NCI-H1436 (cell line): ENCODE measurements at places on chromosomes 1 and 21.

DNA sequence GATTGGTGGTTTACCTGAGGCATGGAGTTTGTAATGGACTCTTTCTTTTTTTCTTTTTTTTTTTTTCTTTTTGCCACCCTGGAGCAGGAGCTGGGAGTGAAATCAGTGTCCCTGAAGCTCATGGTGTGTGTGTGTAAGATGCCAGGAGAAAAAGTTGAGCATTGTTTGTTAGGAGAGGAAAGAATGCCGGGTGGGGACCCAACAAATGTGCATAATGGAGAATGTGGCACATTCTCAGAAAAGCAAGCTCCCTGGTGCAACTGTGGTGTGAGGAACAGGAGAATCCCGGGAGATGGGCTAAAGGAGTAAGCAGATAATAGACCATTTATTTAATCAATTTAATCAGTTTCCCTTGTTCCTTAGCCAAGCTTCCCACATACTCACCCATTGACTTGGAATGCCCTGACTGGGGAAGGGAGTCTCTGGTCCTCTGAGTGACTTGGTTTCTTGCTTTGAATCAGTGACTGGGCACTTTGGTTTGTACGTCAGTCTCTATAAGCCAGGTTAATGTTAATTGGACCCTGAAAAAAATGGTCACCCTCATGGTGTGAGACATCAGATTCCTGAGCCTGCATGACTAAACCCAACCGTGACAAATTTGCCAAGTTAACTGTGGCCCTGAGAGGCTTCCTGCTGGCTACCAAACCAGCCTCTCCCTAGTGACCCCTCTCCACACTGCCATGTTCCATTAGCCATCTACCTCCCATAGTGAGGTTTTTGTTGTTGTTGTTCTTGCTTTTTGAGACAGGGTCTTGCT lies 43.9 kb upstream of the ITPKB start:
- no peak for DNase-seq

DNA sequence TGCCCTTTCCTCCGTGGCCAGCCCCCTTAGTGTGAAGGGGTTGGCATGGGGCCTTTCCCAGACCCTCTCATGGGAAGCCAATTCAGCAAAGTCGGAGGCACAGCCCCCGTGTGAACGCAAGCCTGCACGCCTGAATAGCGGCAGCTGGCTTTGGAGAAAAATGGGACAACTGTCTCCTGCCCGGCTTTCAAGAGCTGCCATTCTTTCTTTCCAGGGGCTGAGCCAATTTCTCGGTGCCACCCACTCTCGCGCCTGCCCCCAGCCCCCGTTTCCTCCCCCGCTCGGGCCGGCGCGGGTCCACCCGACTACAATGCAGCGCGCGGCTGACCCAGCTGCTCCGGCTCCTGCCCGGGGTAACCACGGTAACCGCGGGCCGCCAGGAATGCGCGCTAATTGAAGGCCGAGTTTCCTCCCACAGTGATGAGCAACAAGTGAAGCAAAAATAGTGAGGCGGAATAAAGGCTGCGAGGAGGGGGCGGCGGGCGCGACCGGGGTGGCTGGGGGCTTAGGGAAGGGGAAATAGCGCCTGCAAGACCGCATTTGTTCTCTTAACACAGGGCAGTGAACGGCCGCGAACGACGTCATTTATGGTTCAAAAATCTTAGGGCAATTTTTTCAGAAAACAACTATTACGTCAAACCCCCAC lies 27.8 kb downstream of the ILDR2 start:
- DNase-seq = no peak

DNA sequence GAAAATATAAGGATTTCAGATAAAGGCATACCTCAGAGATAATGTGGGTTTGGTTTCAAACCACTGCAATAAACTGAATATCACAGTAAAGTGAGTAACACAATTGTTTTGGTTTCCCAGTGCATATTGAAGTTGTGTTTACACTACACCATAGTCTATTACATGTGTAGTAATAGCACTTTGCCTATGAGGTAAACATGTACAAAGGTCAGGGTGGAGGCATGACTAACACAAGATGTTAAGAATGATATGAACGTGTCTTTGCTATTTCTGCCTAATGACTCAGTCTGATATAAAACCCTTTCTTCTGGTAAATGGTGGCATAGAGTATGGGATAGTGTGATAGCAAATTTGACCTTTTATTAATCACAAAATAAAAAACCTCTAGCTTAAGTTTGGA lies 621.5 kb upstream of the ADGRL2 start:
- no peak for DNase-seq

DNA sequence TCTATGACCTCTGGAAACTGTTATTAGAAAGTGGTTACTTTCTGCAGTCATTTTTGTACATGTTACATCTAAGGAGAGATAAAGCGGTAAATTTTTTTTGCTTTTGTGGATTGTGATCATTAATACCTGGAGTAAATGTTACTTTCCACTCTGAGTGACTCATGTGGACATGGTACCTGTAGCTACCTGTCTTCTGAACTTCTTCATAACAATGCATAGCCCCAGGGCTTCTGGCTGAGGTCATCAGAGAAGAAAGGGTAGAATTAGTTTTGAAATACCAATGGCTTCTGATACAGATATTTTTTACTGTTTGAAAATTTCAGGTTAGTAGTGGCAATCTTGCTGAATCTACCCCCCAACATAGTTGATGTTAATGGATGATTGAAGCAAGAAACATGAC lies 489.3 kb downstream of the RWDD3 start:
- DNase-seq = no peak

DNA sequence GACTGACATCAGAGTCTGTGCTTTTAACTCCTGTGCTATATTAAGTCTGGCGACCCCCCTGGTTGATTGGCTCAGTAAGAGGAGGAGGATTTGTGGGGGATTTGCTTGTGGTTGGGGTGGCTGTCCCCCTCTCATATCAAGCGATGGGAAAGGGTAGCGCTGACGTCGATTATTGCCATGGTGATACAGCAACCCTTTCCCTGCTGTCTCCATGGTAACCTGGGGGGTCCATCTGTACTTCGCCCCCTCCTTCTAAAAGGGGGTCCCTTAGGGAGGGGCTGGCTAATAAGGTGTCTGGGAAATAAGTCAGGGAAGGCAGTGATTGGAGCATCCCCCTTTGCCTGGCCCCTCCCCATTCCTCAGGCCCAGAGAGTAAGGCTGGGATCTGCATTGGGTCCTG lies 4.7 kb downstream of the FAM229A start:
- no peak for DNase-seq

DNA sequence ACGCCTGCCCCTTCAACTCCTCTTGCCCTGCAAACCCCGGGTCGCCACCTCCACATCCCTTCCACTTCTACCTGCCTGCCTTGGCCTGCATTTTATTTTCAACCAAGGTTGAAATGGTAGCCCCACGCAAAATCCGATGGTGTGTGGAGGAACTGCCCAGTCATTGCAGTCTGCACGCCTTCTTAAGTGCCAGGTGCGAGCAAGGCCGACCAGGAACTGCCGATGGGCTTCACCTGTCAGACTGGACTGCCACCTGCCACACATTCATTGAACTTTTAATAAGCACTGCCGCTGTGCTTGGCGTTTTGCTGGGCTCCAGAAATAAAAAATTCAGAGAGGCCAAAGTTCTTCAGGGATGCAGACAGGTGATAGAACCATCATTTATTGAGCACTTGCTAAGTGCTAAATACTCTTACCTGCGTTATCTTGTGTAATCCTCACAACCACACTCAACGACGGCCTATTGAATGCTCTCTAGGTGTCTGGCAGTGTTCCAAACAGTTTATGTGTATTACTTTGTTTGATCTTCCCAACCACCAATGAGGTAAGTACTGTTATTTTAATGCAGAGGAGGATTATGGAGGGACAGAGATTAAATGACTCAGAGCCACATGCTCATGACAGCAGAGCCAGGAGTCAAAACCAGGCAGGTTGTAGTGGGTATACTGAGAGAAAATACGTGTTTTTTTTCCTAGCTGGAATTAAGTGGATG lies 36.2 kb downstream of the CACHD1 start:
- peak; percentile 63 for DNase-seq

DNA sequence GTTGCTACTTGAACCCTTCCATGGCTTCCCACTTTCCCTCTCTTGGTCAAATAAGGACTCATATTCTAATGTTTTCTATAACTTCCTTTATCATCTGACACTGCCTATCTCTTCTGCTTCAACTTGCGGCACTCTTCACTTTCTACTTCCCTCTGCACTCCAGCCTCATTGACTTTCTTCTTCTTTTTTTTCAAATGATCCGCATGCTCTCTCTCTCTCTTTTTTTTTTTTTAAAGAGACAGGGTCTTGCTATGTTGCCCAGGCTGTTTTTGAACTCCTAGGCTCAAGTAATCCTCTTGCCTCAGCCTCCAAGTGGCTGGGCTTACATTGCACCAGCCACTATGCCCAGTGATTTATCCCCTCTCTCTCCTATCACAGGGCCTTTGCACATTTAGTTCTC lies 7.3 kb upstream of the IL10 start:
- no peak for DNase-seq

GRCh38 chr1:150366416-150367296 lies 2.7 kb downstream of the RPRD2 start:
- DNase-seq = no peak

DNA sequence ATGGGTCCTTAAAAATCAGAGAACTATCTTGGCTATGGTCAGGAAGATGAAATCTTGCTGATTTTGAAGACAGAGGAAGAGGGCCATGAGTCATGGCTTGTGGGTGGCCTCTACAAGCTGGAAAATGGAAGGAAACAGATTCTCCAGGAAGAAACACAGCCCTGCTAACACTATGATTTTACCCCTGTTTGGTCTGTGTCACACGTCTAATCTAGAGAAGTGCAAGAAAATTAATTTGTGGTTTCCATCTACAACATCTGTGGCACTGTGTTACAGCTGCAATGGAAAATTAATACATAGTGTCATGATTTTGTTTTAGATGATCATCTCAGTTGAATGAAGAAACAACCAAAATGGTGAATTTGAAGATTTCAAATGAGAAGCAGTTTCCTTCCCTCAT lies 288.7 kb upstream of the NRIP1 start:
- no peak for DNase-seq

GRCh38 chr21:28712411-28712810 lies 280.3 kb downstream of the LTN1 start:
- DNase-seq = no peak

GRCh38 chr21:28337315-28337714 lies 655.4 kb downstream of the LTN1 start:
- DNase-seq = no peak

DNA sequence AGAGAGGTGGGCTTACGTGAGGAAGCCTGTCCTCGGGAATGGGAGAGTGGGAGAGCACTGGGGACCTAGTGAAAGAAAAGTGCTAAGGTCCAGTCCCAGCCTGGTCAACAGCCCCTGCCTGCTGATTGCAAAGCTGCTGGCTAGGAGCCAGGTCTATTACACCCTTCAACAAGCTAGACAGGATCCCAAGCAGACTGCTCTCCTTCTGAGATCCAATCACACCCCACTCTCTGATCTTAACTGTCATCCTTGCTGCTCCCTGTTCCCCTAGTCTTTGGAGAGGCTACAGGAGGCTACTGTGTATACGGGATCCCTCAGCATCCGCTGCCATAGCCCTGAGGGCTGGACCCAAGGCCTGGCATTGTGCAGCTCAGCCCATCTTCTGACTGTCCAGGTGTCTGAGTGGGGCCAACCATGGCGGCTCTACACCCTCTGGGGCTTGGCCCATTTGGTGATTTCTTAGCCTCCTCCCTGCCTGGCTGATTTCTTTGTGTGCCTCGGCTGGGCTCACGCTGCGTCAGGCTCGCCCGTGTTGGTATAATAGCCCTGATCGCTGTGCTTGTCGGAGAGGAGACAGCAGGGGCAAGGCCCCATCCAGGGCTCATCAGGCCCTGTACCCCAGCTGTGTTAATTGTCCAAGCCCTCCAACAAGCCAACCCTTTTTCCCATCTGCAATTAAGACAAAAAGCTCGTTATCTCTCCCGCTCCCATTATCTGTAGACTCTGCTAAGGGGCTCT lies 43.9 kb downstream of the NAV1 start:
- peak; percentile 78 for DNase-seq

DNA sequence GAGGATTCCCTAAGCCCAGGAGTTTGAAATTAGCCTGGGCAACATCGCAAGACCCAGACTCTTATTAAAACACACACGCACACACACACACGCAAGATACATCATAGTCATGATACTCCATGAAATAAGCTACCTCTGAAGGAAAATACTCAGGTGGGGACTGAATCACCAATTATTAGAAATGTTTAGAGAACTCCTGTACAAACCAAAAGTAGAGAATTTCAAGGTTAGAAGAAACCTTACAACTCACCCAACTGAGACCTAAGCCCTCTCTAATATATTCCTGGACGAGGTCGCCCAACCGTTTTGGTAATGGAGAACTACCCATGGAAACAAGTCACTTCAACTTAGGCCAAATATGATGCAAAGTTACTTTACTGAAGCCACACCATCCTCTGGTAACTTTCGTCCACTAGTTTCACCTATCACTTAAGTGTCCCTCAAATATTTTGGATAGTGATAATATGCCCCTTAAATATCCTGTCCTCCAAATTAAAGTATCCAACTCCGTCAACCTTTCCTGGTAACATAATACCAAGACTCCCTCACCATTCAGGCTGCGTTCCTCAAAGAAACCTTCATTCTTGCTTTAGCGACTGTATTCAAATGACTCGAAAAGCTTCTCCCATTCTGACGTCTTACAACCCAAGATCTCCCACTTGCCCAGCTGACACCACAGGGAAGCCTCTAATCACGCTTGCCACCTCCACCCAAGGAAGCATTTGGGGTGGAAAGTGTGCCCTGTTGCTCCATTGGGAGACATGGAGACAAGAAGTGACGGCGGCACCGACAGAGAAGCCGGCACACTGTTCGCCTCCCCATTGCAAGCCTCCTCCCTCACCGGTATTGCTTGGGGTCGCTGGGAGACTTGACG lies 856 bp downstream of the NRDC start:
- peak; percentile 3 for DNase-seq

DNA sequence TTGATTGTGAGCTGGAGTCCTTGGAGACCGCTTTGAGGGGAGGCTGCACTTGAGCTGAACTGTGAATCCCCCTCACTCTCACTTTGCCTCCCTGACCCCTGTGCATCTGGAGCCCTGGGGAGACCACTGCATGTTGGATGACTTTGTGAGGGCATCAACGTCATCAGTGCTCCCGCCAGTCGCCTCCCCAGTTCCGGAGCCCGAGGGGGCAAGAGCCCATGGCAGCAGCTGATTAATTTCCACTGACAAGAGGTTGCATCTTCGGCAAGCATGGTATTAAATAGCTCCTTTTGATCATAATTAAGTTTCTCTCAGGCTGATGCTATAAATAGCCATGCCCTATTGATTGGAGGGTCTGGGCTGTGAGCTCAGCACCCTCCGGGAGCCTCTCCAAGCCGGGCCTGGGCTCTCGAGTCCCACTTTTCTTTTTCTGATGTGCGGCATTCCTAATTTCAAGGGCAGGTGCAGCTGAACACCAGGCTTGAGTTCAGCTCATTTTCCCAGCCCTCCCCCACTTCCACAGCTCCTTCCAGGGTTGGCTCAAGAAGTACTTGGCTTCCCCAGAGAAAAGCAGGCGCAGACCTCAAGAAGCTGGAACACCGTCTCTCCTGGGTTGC lies 33.2 kb downstream of the KCND3 start:
- no peak for DNase-seq

GRCh38 chr1:43954036-43954435 lies 7.3 kb downstream of the IPO13 start:
- DNase-seq = no peak

GRCh38 chr1:167720965-167721616 lies 691 bp upstream of the MPZL1 start:
- DNase-seq = no peak

- DNase-seq = no peak
Observed at GRCh38 chr1:39776400-39776713, 5.2 kb upstream of the OXCT2 start.
